Hematopoietic multipotent progenitor cell treated with erythropoietin and hydrocortisone succinate and interleukin-3 and kit ligand, for 8 days (in vitro differentiated cells): ENCODE measurements at places on chromosomes 2 and 18.

DNA sequence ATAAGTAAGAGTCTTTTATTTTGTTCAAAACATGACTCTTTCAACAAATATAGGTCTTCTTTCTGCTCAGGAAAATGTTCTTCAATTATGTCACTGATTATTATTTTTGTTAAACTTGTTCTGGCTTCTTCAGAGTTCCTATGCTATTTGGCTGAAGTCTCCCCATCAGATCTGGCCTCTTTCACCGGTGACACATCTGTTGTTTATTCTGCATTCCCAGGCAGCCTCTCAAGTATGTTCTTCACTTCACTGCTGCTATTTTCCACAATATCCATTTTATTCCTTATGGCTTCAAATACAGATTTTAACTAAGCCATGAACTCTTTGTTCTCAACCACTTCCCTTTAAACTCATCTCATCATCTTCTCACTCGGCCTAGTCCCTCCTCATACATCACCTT lies 45.7 kb downstream of the HDAC4 start:
- no peak for DNase-seq

DNA sequence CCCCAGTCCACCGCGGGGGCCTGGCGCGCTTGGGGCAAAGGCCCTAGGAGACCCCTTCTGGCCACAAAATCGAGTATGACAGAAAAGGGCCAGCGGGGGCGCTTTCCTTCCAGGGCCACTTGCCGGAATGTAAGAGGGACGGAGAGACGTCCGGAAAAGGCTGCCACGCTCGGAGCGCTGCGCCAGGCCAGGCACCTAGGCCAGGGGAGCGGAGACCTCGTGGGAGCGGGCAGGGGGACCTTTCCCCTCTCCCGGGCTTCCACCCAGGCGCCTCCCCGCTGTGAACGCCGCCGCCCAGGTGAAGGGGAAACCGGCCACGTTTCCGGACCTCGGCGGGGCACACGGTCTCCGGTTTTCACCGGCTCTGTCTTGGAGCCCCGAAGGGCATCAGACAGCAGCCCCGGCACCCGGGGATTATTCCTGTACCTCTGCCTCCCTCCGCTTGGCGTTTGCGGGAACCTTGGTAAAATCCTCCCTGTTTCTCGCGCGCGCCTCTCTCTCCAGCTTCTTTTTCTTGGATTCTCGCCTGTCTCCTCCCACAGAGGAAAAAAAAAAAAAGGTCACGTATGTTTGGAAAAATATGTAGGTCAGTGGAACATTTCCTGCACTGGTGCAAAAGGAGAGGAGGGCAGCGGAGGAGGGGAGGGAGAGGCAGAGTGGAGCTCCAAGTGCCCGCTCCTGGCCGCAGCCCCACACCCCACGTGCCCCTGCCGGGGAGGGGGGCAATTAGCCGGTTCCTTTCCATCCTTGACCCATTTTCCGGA lies 1.2 kb upstream of the NPAS2 start:
- no peak for DNase-seq

DNA sequence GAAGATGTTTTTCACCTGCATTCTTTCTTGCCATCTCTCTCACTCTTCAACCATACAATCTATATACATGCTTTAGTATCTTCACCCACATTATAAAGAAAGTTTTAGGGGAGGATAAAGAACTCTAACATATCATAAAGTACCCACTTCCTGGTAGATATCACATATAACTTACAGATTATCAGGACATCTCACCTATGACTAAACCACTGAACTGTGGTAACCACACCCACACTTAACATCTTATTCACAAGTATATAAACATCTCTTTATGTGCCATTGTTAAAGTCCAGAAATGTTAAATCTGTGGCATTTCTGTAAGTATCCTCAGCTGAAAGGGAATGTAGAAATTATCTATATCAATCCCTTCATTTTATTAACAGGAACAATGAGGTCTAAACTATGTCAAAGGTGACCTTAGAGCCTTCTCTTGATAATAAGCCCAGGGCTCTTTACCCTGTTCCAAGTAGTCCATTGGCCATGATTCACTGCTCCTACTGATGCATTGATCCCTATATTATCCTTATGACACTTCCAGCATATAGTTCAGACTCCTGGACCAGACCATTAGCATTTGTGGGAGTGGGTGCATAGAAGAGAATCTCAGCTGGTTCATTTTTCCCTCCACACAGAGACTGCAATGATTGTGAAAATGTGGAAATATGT lies 182.4 kb downstream of the SUCLG1 start:
- no peak for DNase-seq

DNA sequence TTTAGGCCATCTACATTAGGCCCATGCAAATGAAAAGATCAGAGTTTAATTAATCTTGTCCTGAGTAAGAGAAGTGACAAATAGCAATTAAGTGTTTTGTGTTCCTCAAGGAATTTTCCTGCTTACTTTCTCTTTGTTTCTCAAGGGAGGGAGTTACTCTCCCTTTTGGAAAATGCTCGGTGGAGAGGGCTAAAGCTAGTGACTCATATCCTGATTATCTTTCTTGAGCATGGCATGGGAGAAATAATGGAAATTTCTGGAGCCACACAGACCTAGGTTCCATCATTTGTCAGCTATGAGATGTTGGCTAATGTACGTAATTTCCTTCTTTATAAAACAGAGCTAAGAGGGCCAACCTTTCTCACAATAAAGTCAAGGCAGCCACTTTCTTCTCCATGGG lies 177.1 kb downstream of the ETAA1 start:
- no peak for DNase-seq

GRCh38 chr2:162060532-162060931 lies 13.5 kb downstream of the DPP4 start:
- DNase-seq: no peak

GRCh38 chr2:109320195-109320922 lies 191.4 kb downstream of the SH3RF3 start:
- DNase-seq: no peak
